Astrocyte (in vitro differentiated cells and primary cell): ENCODE measurements at places on chromosomes 3 and 15. TPM values are rescaled to one million over a fixed set of nuclear protein-coding genes. Genes with fewer than 3 reads are reported as not detected.

TASOR gene
- 42.0 and 47.2 TPM in 2 replicates for total RNA-seq

ARRDC4 gene
- total RNA-seq: 30.4 and 42.4 TPM in 2 replicates

GOLGA8S gene
- 0.14 and 0.26 TPM in 2 replicates for total RNA-seq

GABRR3 gene
- not detected in 2 replicates for total RNA-seq

DIS3L gene
- total RNA-seq: 6.9 and 8.1 TPM in 2 replicates

KBTBD12 gene
- total RNA-seq: not detected in 2 replicates
